ENCODE measurements at places on chromosomes 12 and 14.
A peak's percentile ranks its signal among the peaks of the same experiment; 100 is the strongest.

GRCh38 chr14:99793213-99794150 is at the start of gene EML1:
Gene EML1, plus strand, starts transcription at chr14:99793413. Its CDS starts 64 bp downstream, at chr14:99793477.
- DNase-seq, result peak; percentile 16

DNA sequence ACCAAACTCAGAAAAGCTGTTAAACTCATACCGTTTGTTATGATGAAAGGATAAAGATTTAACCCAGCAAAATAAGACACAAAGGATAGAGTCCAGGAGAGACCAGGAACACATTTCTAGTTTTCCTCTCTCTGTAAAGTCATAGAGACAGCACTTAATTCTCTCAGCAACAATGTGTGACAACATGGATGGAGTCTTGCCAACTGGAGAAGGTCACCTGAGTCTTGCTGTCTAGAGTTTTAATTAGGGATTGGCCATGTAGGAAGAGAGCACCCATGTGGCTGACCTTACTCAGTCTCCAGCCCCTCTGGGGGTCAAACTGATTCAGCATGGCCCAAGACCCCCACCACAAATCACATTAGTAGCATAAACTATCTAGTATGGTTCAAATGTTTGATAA is 151.0 kb upstream of the ATF7IP start:
- no peak for DNase-seq

- no peak for DNase-seq
These were observed 218.9 kb downstream of the ADAMTS20 start for GRCh38 chr12:43332977-43333640.

DNA sequence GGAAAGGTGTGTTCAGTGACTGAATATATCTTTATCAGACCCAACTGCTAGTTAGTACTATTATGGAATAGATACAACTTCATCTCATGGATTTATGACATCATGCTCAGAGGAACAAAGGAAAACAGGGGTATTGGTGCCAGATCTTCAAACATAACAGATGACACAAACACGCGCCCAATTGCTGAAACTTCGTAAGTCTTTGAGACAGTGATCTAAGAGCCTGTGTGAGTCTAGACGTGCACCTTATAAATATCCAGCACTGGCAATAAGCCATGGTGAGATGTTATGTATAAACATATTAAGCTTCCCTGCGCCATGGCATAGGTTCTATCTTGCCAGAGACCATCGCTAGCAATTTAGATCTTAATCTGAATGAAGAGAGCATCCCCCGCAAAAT is 42.2 kb upstream of the NR2C1 start:
- DNase-seq, result no peak

- no peak for DNase-seq
These were observed 7.3 kb downstream of the IFI27 start for GRCh38 chr14:94117856-94118255.

DNA sequence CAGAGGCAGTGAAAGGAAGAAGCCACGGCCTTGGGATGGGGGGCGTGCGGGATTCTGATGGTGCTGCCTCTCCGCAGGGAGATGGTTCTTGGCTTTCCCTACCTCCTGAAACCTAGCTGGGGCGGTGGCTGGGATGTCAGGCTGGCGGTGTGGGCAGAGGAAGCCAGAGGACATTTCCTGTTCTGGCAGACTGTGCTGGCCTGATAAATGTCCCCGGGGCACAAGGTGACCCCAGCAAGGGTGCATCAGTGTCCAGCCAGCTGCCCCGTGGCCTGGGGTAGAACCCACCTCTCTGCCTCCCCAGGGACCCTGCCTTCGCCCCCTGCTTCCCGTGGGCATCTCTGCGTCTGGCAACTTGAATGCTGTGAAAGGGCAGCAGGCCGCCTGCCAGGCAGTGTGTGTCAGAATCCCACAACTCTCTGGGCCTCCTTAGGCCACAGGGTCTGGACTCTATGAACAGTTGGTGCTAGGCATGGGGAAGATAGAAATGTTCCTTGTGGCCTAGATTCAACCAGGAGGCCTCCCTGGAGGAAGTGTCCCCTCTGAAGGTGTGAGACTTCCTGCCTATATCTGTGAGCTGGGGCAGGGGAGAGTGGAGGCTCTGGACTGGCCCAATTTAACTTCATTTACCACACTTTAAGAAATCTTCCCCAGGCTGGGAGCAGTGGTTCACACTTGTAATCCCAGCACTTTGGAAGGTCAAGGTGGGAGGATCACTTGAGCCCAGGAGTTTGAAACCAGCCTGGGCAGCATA is 4.9 kb downstream of the SH2B3 start:
- no peak for DNase-seq

DNA sequence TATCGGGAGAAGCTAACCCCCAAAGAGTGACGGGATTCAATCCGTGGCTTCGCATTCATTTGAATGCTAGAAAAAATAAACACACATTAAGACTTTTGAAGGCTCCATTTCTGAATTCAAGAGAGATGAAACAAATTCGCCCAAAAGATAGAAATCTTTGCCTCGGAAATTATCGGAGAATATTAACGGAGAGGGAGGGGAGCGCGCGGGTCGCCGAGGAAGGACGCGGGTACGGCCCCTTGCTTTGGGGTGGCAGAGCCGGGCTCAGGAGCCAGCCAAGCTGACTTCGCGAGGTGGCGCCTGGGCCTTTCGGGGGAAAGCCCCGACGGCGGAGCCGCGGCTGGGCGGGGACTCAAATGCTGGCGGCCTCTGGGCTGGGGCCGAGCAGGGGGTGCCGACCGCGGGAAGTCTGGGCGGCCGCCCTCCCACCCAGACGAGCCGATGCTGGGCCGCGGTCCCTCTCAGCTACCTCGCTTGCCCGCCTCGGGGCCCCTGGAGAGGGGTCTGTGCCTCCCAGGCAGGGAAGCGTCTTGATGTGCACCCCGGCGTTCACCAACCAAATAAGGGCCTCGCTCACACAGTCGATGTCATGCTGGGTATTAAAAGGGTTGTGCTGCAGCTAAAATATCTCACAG is 14.7 kb downstream of the NKX2-1 start:
- DNase-seq, result no peak

DNA sequence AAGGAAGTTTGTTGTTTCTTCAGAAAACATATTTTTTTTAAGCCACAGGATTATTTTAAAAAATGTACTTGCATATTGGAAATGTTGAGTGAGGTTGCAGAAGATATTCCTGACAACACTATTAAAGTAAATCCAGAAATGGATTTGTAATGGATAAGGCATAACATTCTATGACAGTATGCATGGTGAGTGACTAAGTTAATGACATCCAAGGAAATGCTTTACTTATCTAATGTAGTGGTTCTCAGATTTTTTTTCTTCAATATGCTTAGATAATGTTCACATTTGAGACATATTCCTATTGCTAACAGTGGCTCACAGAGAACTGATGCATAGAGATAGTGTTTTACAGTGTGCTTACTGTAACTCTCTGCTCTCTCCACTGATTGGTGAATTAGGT is 49.4 kb downstream of the ZDHHC17 start:
- no peak for DNase-seq

- no peak for DNase-seq
These were observed at the start of gene PMEL for GRCh38 chr12:55965941-55966407. Gene PMEL, minus strand, starts transcription at chr12:55966042. Its CDS starts 31 bp downstream, at chr12:55966011.

GRCh38 chr12:68580911-68581310 is 29.8 kb upstream of the RAP1B start:
- DNase-seq, result no peak

- no peak for DNase-seq
These were observed 97.3 kb upstream of the BTG1 start for GRCh38 chr12:92242907-92243306.

DNA sequence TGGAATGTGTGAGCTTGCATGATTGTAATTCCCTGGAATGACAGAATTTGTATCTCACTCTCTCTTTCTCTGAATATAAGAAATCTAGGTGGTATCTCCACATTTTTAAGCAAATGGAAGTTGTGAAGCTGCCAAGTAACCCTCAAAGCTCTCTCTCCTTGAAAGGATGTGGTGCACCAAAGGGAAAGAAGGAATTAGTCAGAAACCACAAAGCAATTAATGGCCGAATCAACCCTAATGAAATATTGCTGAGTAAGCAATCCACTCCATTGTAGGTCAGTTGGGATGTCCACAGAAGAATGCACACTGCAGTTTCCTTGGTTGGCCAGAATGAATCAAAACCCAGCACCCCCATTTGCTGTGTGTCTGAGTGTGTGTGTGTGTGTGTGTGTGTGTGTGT is 153.5 kb downstream of the KCNA5 start:
- no peak for DNase-seq

GRCh38 chr14:24566318-24566717 is 9.7 kb downstream of the CTSG start:
- no peak for DNase-seq

- DNase-seq, result no peak
These were observed 21.3 kb upstream of the RHOJ start for GRCh38 chr14:63182968-63183367.

DNA sequence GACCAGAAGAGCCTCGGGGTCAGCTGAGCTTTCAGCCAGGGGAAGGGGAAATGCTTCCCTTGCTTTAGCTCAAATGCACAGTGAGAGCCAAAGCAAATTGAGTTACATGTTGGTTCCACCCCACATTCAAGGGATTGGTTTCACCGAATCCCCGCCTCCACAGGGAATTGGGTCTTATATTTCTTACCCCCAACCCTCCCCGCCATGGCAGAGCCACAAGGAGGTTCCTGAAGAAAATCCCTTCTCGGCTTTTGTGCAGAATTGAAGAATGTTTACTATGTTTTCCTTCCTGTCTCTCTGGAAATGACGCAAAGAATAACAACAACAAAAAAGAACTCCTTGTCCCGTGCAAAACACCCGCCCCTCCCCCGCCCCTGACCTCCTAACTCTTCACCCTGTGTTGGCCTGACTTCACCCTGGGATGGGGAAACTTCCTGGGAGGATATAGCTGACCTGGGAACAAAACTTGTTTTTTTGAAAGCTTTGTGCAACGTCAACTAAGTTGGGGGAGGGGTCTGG is 21.9 kb upstream of the CIPC start:
- no peak for DNase-seq

- DNase-seq, result no peak
These were observed 43.0 kb downstream of the SPRING1 start for GRCh38 chr12:116694653-116695463.

GRCh38 chr12:12507121-12507520 is 55.5 kb downstream of the DUSP16 start:
- no peak for DNase-seq

DNA sequence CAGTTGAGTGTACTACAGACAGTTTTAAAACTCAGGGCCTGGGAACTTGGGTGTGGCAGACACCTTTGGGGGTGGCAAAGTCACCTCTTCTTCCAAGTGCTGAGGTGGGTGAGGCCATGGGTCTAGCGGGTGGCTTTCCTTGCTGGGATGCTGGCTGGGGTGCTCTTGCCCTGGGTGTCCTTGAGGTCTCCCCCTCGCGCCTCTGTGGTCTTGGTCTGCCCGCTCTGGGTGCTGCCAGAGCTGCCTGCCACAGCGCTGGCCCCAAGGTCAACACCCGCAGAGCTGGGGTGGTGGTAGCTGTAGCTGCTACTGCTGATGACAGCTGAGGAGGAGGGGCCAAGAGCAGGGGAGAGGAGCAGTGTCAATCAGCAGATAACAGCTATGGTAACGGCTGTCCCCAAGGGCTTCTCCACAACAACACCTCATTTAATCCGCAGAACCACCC is 6.8 kb downstream of the KRT74 start:
- no peak for DNase-seq

- no peak for DNase-seq
These were observed 33.0 kb downstream of the RDH12 start for GRCh38 chr14:67734675-67735074.

DNA sequence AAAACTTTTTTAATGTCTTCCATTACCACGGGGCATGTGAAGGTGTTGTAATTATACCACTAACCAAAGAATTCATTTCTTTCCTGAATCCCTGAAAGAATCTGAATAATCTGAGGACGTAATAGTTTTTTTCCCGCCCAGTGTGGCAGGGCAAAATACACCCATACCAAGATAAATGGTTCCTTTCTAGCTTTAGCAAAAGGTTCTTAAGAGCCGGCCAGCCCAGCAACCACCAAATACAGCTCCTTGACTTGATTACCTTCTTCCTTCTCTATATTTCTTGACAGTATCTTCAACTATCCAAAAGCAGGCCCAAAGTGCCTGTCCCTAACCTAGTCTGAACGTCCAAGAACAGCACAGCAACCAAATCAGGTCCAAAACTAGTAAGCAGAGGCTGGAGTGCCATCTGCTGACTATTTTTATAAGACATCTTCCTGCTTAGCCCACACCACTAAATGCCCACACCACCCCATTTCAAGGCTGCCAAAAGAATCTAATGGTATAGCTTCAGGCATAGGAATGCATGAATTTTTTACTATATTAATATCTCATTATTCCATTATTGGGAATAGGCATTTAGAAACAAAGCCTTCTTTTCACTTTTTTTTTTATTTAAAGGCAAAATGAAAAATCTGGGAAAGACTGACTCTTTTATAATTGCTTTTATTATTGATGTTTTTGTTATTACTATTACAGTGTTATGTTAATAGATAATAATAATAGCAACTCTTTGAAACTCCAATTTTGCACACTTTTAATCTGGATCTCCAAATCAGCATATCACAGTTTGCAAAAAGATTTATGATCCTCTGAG is 524.4 kb downstream of the MED13L start:
- DNase-seq, result peak; percentile 47

GRCh38 chr12:84760091-84760865 is 152.3 kb downstream of the SLC6A15 start:
- DNase-seq, result no peak

- DNase-seq, result no peak
These were observed 14.3 kb upstream of the PPP1R13B start for GRCh38 chr14:103861413-103862392.

DNA sequence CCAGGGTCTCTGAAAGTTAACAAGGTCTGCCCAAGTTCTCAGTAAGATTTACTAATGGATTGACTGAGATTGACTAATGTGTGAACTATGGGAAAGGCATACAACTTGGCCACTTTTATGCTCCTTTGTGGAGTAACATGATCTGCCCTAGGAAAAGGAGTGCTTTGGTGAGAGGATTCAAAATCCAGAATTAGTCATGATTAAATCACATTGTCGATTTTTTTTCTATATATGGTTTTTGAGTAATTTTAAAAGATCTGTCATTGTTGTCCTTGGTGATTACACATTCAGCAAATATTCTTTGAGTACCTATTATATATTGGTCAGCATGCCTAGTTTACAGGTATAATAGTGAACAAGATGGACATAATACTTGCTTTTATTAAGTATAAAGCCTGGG is 147.7 kb upstream of the SYT10 start:
- peak; percentile 1 for DNase-seq

- no peak for DNase-seq
These were observed 8.1 kb downstream of the AEBP2 start for GRCh38 chr12:19447386-19447785.

DNA sequence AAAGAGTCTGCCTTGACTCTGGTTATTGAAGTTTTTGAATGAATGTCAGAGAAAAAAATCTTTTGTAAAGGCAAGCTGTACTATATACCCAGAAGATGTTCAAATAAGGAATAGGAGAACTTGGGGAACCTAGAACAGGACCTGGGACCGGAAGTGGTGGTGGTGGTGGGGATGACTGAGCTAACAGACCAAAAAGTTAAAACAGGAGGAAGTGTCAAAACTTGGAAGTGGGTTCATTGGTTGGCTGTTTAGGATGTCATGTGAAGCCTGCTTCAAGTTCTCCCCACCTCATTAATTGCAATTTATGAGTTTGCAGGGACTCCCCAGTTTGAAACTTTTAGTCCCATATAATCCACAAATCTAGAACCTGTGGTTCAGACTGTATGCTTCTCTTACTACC is 26.2 kb downstream of the PLXNC1 start:
- peak; percentile 78 for DNase-seq
